Endothelial cell of umbilical vein (primary cell): ENCODE measurements at places on chromosomes 4 and X. TPM values are rescaled to one million over a fixed set of nuclear protein-coding genes. Genes with fewer than 3 reads are reported as not detected.

- H3K4me3 ChIP-seq: no peak overlapping the region
- H3K27ac ChIP-seq: no peak overlapping the region
- no peaks in the 10 kb centered on the region for H3K36me3 ChIP-seq
- H3K4me1 ChIP-seq: no peaks in the 10 kb centered on the region
- peak; percentile 0 for DNase-seq
Observed at GRCh38 chrX:82813671-82814078, 694.4 kb upstream of the POU3F4 start.

- no peaks in the 10 kb centered on the region for H3K36me3 ChIP-seq
- no peak for DNase-seq
- no peaks in the 10 kb centered on the region for H3K27me3 ChIP-seq
- no peaks in the 10 kb centered on the region for H3K4me1 ChIP-seq
- no peak overlapping the region for H3K4me3 ChIP-seq
Observed at GRCh38 chrX:12496343-12496742, 294.9 kb upstream of the PRPS2 start.

NEXMIF gene
- total RNA-seq: not detected in 2 replicates

UGT8 gene
- 0.11 and 0.14 TPM in 2 replicates for total RNA-seq

DNA sequence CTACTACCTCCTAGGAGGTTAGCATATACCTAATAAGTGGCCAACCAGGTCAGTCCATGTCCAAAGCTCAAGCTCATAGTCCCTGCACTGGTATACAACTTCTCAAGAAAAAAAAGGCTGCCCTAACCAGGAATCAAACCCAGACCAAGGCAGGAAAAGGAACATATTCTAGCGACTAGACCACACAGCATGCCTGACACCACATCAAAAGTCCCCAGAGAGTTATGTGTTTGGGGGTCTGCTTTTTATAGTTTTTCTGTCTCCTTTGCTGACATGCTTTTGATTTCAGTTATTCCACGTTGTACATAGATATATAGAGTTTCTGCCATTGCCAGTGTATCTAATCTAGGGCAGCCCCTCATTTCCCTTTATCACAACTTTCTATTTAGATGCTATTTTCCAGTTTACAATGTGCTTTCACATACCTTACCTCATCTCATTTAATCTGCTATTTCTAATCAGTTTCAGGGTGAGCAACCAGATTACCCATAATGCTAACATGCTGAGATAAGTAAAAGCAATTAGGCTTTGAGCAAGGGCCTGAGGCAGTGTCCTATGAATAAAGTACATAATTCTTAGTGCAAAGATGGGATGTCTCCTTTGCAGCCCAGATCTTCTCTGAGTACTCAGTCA lies 17.8 kb downstream of the ARHGEF6 start:
- H3K27ac ChIP-seq: no peak overlapping the region
- no peaks in the 10 kb centered on the region for H3K27me3 ChIP-seq

CYSLTR1 gene
- total RNA-seq: not detected in 2 replicates

- DNase-seq: peak; percentile 85
- H3K36me3 ChIP-seq: no peaks in the 10 kb centered on the region
- peaks cover 10% of the 10 kb centered on the region for H3K4me1 ChIP-seq
- no peaks in the 10 kb centered on the region for H3K27me3 ChIP-seq
Observed at GRCh38 chr4:114087596-114088230, 108.3 kb upstream of the ARSJ start.

DNA sequence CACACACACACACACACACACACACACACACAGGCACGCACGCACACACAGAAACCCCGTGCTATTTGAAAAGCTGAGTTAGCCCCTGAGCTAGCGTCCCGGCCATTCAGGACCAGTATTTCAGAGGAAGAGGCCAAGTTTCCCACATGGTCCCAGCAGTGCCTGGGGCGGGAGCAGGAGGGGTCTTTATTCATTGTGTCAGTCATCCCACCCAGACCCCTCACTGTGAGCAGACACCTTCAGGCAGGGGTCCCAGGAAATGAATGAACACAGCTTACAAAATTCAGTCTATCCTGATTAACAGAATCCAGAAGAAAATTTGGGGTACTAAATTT lies 58.1 kb downstream of the ZFYVE28 start:
- no peaks in the 10 kb centered on the region for H3K27me3 ChIP-seq
- H3K36me3 ChIP-seq: no peaks in the 10 kb centered on the region
- DNase-seq: no peak
- no peak overlapping the region for H3K4me3 ChIP-seq
- no peak overlapping the region for H3K27ac ChIP-seq
- H3K4me1 ChIP-seq: no peaks in the 10 kb centered on the region

DNA sequence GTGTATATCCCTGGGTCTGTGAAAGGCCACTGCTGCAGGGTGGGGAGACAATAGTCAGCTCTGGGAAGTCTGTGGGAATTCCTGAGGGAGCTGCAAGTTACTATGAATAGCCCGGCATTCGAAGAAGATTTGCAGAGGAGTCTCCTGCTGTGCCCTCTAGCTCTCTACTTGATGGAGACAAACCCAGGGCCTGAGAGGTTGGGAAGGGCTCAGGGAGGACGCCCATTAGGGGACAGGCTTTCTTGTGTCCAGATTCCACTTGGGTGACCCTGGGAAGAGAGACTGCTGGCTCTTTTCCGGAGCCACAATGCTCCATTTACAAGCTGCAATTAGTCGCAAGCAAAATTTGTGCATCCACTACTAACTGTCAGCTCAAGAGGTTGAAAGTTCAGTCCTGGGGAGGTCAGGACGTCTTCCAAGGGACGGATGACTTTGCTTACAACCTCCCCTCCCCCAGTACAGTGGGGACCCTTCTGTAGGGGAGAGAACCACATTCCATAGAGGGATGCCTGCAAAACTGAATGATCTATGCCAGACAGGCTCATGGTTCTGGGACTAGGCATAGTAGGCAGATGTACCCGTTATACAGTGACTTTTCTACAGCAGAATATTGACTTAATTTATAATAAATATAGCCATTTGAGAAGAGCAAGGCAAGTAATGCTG lies 48.2 kb upstream of the PHOX2B start:
- no peaks in the 10 kb centered on the region for H3K4me1 ChIP-seq
- H3K27ac ChIP-seq: no peak overlapping the region
- H3K27me3 ChIP-seq: peaks cover 13% of the 10 kb centered on the region
- no peak overlapping the region for H3K4me3 ChIP-seq
- no peak for DNase-seq
- no peaks in the 10 kb centered on the region for H3K36me3 ChIP-seq

DNA sequence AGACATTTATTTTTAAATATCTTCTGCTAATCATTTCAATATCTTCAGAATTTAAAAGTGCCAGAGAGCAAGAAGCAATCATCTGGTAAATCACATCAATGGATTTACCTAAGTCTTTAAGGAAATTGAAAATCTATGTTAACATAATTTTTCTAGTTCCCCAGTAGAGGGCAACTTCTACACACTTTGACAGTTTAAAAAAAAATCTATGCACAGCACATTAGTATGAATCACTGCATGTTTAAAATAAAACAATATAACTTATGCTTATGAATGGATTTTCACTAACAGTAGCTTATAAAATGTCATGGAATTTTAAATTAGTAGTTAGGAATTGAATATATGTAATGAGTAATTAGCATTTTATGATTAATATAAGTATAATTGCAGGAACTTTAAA lies 126.5 kb downstream of the REELD1 start:
- no peak overlapping the region for H3K27ac ChIP-seq
- H3K4me3 ChIP-seq: no peak overlapping the region
- peak; percentile 37 for DNase-seq
- H3K27me3 ChIP-seq: no peaks in the 10 kb centered on the region
